ENCODE measurements at places on chromosomes 3 and 15.

GRCh38 chr15:81334768-81335435, 11.0 kb upstream of the STARD5 start:
- DNase-seq, result no peak

- DNase-seq, result no peak
Measured at GRCh38 chr15:33419701-33420100, 108.9 kb downstream of the RYR3 start.

GRCh38 chr15:61871926-61872522, 188.2 kb downstream of the VPS13C start:
- no peak for DNase-seq

GRCh38 chr3:354432-354831, 157.9 kb downstream of the CHL1 start:
- DNase-seq, result peak; percentile 31

DNA sequence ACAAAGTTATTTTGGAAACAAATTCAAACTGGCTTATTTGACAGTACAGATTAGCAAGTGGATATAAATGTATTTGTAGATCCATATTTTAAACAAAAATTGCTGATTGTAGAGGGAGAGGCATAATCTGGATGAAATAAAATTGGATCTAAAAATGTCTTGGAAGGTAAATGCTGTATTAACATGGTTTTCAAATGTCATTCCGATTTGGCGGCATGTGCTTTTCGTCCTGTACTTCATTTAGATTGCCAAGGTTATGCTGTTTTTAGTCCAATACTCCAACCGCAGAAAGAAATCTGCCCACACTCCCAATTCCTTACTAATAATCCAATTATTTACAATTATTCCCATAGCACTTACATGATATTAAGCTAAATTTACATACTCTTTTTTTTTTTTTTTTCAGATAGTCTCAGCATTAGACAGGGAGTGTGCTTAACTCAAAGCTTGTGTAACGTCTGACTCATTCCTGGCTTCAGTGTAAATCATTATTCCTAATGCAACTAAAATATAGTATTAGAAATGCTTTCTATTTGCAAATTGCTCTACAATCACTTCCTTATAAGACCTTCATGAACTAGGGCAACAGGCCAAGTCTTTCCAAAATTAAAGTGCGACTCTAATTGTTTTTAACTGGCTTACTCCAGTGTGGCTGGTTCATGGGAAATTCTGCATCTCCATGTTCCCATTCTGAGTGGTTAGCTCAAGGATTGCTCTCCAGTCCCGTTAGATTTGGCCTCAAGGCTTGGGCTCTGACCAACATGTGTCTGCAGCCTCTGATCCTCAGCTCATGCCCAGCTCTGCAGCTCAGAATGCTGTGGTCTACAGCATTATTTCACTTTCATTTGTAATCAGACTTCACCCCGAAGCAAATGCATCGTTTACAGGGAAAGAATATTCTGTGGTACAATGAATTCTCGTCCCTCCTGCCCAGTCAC, 103.9 kb downstream of the FBN1 start:
- DNase-seq, result peak; percentile 48

GRCh38 chr15:43519196-43519595, 1.8 kb downstream of the MAP1A start:
- DNase-seq, result no peak

- DNase-seq, result peak; percentile 100
Measured at GRCh38 chr3:53269888-53270880, 14.4 kb upstream of the TKT start.

- DNase-seq, result no peak
Measured at GRCh38 chr3:53069422-53070068, 23.7 kb upstream of the SFMBT1 start.

DNA sequence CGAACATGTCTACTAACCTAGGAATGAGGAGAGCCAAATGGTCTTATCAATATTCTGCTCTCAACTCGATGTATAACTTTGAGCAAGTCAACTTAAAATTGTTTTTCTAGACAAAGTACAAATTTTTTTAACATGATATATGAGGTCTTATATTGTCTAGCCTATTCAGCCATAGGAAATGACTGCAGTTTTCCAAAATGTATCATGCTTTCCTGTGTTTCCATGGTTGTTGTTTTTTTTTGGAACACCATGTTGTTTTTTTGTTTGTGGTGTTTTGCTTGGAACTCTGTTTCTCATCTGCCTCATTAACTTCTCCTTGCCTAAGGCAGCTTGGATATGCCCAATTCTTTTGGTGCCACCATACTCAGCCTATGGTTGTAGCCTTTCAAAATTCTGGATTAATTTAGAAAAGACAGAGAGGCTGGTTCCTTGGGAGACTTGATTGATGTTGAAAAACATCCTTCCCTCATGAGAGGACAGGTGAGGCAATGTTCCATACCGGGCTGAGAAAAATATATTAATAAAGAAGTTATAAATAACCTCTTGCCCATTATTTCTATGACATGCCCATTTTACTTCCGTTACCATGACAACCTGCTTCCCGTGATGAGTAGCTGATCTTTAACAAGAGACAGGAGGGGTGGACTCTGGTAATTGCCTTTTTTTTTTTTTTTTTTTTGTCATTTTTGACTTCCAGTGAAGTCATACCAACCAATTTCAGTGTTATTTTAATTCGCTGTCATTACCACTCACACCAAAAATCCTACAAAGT, 687.9 kb upstream of the GRM7 start:
- no peak for DNase-seq

DNA sequence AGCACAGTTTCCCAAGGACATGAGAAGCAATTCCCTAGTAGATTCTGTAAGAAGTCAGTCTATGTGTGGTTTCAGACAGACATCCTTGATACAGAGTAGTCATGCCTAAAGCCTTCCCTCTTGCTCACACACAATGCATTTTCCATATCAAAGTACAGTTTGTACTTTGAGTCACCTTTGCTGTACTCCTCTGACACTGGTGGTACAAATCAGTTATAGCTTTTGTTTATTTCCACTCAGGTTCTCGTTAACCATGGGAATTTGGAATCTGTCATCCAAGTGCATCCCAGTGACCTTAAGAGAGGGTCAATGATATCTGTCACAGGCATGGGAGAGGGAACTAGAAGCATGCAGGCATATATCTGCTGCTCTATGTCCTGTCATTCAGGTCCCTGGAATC, 3.6 kb upstream of the GNB4 start:
- DNase-seq, result peak; percentile 54

- DNase-seq, result peak; percentile 99
Measured at GRCh38 chr3:120170223-120170622, 76.0 kb upstream of the GSK3B start.

DNA sequence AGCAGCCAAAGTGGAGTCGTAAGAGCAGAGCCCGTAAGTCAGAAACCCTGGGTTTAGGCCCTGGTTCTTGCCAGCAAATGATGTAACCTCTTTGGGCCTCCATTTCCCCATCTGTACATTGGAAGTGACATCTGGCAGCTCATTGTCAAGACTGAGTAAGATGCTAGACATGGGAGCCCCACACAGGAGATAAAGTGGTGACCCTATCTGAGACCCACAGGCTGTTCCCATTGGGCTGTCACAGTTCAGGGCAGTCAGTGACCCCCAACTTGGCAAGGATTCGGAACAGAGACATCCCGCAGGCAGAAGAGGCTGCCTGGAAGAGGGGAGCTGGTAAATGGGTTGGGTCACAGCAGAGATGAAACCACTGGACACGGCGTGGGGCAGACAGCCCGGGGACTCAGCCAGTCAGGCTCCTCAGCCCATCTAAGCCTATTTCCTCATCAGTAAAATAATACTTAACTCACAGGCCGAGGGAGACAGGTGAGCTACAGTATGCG, 1.8 kb downstream of the CLN6 start:
- DNase-seq, result no peak

DNA sequence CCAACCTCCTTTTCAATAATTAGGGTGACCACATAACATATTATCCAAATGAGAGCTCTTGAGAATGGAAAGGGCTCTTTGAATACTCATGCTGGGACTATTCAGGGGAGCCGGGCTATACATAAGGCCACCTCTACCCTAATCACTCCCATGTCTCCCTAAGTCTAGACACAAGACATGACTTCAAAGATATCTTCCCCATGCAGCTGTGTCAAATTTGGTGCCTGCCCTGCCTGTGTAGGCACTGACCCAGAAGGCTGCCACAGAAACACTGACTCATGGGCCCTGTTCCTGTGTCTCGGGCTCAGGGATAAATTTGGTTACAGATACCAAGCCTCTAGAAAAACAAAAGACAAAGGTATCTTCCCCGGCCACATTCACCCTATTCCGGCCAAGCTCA, 70.3 kb downstream of the MYLK start:
- peak; percentile 59 for DNase-seq

- DNase-seq, result no peak
Measured at GRCh38 chr3:18443665-18444594, 18.8 kb upstream of the SATB1 start.

- no peak for DNase-seq
Measured at GRCh38 chr3:188269040-188269439, 115.1 kb downstream of the LPP start.

DNA sequence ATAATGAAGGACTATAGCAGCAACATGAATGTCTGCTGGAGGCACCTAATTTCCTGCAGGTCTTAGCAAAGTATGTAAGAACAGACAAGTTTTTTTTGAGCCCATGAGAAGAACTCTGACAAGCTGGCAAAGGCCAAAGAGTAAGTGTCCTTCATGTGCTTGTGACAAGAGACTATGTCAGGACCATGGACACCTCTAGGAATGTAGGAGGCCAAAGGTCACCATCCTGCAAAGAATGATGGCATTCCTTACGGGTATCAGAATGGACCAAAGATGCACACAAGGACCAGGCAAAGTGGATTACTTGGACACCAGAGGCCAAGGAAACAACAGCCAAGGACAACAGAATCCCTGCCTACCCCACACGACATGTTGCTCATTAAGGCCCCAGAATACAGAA, 858.5 kb upstream of the CFAP20DC start:
- DNase-seq, result no peak

DNA sequence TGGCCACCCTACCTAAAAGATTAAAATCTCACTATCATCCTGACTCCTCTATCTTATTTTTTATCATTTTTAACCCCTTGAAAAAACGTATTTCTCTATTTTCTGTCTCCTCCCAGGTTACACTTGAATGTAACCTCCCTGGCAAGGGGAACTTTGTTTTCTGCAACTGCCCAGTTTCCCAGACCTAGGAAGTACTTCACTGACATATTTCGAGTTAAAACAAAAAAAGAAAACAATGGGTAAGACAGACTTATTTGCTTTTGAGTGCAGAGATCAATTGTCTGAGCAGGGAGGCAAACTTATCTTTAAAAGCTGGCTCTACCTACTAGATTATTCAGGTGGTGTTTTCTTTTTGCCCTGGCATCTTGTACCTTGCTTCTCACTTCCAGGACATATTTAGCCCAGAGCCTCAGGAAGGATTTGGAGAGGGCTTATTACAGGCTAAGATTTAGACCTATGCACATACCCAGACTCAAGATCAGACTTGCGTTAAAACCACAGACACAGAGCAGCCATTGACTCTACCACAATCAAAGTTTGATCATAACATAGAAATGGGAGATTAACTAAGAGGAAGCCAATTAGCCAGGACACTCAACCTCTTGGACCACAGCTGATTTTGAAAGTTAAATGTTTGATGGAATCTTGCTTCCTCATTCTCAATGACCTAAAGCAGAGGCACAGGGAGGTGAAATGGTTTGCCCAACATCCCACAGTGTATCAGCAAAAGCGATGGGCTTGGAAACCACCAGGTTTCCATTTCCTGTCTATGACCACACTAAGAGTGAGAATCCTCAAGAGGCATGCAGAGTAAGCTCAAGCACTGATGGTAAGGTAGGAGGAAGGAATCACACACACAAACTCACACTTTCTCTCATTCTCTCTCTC, 169.5 kb upstream of the THBS1 start:
- peak; percentile 90 for DNase-seq

- no peak for DNase-seq
Measured at GRCh38 chr3:112470788-112471187, 28.5 kb downstream of the BTLA start.

DNA sequence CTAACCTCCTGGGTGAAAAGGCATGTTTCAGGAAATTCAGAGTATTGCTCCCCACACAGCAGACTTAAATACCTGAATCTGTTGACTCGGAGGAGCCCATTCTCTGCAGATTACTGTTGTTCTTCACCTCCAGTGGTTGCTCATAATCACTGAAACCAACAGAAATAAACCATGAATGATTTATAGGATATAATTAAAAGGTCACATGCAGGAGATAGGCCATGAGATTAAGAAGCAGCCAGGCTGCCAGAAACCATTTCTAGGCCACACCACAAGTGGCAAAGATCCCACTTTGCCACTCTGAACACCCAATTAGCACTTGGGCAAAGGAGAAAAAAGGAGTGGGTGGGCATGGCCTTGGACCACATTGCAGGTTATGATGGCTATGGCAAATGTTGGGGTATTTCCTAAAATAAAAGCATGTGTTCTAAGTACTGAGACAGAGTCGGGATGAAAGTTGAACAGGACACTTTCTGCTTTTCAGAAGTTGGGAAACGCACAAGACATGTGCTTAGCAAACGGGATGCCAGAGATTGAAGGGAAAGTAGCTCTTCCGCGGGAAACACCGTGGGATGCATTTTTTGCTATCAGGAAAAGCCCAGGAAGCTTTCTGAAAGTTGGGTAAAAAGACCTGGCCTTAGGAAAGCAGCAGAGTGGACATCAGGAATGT, 1.5 kb downstream of the CDC25A start:
- DNase-seq, result peak; percentile 8

DNA sequence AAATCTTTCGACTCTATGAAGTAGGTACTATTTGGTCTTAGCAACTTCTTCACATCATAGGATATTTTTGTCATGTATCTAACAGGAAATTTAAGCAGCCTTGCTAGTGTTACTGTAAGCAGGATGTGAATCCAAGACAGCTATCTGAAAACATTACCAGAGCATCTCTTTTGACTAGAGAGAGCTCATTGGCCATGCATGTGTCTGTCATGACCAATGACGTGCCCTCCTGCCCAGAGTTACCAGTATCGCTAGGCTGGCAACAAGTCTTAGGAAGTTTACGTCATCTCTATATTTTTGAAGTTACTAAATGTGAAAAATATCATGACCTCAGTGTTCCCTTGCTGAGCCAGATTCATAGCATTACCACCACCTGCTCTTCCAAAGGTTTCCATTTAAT, 130.9 kb upstream of the TP63 start:
- DNase-seq, result no peak

DNA sequence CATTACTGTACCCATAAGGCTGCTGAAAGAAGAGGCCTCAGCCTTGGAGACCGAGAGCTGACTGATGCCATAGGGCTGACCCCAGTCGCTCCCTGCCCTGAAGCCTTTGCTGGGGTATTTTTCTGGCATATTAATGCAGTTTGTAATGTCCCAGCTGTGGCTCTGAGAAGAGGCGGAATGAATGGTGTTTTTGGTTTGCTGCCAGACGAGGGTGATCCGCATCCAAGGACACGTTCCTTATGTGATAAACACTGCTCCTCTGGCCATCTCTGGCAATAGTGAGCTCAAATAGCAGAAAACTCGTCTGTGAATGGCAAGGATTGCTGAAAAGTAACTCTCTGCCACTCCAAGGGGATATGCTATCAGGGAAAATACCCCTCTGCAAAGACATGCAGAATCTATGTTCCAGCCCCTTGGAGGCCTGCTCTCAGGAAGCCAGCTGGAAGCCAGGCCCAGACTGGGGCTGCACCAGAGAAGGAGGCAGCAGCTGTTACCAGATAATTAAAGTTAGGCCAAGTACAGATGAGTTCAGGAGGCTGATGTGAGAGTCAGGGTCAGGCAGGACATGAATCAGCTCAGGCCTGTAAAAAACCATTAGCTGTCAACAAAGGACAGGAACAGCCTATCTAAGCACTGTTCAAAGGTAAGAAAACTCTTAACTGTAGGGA, 28.9 kb upstream of the KLHL6 start:
- no peak for DNase-seq

Measured in mammary epithelial cell (primary cell).